ENCODE measurements at places on chromosomes 6 and 20. TPM values are rescaled to one million over a fixed set of nuclear protein-coding genes. Genes with fewer than 3 reads are reported as not detected.

The PRND gene
- total RNA-seq: not detected

The GCM1 gene
- not detected for total RNA-seq

The TRIM38 gene
- 2.3 TPM for total RNA-seq

DNA sequence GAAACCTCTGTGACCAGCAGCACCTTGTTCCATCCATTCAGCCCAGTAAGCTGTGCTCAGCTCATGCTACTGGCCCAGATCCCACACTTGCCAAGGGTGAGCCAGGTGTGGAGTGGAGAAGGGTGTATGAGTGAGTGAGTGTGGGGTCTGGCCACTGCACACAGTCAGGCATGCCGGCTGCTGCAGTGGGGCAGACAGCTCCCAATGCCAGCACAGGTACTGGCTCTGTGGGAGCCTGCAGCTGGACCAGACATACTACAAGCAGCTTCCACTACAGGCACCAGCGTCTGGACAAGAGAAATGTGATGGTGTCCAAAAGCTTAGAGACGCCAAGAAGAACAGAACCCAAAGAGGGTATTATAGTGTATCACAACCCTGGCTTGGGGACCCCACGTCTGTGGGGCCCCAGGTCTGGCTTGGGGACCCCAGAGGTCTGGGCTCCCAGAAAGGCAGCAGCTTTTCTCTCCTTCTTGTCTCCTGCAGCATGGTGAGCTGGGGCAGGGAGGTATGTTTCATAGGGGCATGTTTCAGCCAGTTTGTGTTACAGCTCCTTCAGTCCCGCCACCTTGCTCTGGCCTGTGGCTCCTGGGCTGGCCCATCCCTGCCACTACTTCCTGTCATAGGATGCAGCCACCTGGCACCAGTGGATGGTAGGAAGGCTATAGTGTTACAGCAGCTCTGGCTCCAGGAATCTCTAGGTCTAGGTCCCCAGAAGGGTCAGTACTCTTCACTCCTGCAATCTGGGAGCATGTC, 152.4 kb upstream of the HSF2 start:
- DNase-seq: no peak

DNA sequence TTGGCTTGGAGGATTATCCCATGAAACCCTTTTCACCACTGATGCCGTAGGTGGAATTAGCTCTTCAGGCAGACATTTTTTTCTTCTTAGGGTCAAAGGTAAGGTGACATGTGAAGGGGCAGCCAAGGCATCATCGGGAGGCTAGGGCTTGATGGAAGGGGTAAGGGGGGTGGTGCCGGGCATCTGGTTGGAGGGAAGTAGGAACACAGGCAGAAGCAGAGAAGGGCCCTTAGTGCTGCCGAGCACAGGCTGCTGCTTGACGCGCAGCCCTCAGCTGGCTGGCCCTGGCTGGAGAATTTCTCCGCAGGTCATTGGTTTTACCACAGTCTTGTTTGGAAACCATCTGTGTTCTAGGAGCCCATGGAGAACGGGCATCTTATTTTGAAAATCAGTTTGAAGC, 54.7 kb downstream of the TRAF3IP2 start:
- peak; percentile 23 for DNase-seq

DNA sequence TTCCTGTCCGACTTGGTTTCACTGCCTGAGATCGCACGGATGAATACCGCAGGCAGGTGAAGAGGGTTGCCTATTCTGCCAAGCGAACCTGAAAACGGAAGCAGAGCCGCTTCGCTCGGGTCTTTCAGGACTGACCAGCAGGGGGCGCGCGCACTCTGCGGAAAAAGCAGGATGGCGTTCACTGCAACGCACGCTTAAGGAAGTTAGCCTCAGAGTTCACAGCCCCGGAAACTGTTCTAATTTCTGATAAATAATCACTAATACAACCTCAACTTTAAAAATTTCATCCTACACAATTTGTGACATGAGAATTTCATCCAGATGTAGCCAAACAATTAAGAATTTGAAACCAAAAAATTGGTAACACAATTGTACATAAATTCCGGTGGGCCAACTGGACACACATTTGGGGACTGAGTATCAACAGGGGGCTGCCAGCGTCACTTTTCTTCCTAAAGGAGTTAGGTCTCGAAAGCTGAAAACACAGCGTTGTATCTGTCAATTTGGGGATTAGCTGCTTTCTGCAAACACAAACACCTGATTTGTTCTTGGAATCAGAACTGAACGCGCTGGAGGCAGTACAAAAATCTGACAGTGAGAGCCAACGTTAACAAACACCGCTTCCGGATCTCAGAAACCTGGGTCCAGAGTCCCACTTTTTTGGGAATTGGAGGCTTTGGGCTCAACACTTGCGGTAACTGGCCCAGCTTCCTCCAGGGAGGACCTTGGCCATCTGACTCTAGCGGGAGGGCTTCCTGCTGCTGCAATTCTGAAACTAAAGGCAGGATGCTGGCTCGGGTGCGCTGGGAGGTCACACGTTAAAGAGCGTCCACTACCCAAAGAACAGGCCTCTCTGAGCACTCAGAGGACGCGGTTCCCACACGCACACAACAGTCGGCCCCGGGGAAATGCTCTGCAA, 8.8 kb downstream of the PXDC1 start:
- DNase-seq: peak; percentile 90

GRCh38 chr6:85866758-85867401, 224.2 kb upstream of the SYNCRIP start:
- no peak for DNase-seq

The GLP1R gene
- 0.87 TPM for total RNA-seq

The LPA gene
- total RNA-seq: not detected

DNA sequence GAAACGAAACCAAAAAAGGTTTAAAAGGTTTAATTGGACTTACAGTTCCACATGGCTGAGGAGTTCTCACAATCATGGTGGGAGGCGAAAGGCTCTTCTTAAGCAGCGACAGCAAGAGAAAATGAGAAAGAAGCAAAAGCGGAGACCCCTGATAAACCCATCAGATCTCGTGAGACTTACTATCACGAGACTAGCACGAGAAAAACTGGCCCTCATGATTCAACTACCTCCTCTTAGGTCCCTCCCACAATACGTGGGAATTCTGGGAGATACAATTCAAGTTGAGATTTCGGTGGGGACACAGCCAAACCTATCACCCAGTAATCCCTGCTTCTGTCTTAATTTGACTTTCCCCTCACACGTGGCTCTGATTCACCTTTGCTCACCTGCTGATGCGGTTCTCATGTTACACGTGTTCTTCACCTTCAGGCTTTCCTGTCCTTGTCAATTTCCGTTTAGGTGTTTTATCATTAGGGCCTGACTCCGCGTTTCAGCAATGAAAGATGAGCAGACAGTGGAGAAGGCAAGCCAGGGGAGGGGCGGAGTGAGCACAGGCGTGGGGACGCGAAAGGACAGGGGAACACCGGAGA, 57.1 kb downstream of the AGPAT4 start:
- DNase-seq: no peak

GRCh38 chr6:81694855-81695254, 57.6 kb downstream of the TENT5A start:
- no peak for DNase-seq

DNA sequence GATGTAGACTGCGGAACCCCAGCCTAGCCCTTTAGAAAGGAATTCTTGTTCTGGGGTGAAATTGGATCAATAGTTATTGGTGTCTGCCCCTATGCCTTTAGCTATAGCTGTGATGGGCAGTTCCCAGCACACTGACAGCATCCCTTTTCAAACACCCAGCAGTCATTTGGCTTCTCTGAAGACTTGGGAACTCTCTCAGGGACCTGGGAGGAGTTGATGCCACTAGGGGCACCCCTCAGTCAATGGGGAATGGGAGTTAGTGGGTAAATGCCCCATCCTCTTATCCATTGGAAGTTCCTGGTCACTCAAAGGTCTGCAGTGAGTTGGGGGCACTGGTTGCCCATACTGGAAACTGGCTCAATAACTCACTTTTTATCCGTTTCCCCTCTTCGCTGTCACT, 31.6 kb upstream of the CSNK2A1 start:
- peak; percentile 49 for DNase-seq

All from H7 (cell line).